Omental fat pad (tissue), 4 donors: ENCODE measurements at places on chromosomes 7 and 10.

DNA sequence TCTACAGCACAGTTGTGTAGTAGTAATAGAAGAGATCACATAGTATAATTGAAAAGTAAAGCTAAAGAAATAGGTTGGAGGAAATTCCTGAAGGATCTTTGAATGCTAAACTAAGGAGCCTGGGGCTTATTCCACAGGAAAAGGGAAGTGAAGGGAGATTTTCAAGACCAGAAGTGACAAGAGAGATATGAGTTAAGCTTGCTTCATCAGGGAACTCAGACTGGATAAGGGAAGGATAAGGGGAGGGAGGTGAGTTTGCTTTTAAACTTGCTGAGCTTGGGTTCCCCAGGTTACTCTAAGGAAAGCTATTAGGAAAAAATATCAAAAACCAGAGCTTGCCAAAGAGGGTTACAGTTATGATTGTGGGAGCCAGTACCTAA lies 182.4 kb downstream of the RAPGEF5 start:
- DNase-seq: no peak

DNA sequence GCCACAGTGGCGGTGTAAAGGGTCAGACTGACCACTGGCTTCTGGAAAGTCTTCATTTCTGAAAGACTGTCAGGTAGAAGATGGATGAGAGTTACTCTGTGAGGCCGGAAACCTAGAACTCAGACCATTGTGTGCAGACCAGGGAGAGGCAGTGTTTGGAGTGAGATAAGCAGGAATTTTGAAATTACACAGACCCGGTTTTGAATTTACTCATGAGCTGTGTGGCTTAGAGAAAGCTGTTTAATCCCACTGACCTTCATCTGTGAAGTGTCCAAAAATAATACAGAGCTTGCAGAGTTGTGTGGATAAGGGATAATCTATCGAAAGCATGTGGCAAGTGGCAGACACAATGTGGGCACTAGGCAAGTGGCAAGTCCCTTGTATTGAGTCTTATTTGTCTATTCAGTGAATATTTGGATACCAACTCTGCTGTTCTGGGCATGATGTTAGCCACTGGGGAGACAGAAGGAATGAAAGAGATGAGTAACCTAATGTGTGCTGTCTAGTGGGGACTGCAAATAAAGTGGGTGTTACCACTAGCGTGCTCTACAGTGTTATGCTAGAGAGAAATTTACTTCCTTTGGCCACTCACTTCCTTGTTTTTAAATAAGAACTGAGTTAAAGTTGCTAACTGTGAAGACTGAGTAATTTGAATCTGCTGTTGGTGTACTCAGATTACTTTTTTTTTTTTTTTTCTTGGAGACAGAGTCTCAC lies 69.4 kb downstream of the KIAA1217 start:
- no peak for DNase-seq

DNA sequence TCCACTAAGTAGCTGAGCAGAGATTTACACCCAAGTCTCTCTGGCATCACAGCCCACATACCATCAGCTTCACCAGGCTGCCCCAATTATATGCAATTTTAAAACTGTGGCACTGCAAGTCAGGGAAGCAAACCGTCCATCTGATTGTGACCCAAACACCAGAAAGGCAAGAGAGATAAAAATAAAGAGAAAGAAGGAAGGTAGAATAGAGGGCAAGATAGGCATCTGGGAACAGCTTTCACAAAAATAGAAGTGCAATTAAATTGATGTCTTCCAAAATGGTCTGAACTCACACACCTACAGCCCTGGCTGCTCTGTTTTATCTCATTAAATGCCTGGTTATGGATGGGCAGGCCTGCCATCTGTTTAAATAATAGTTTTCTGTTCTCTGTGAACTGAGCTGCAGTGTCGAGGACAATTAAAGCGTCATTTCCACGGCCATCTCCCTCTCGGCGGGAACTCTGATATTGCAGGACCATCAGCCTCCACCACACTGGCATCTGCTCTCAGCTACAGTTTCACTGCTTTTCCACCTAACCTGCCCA lies 509.1 kb downstream of the INHBA start:
- no peak for DNase-seq

DNA sequence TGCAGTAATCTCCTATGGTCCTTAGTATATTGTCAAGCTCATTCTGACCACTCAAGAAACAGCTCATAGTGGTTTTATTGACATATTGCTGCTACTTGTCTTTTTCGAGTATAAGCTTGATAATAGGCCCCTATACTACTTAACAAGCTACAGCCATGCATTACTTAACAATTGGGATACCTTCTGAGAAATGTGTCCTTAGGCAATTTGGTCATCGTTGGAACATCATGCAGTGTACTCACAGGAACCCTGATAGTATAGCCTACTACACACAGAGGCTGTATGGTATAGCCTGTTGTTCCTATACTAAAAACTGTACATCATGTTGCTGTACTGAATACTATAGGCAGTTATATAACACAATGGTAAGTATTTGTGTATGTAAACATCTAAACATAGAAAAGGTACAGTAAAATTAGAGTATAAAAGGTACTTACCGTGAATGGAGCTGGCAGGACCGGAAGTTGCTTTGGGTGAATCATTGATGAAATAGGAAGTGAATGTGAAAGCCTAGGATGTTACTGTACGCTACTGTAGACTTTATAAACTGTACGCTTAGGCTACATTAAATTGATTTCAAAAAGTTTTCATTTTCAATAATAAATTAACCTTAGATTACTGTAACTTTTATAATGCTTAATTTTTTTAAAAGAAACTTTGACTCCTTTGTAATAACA lies 160.9 kb downstream of the LRRC4 start:
- no peak for DNase-seq

GRCh38 chr7:16609842-16610450 lies 35.6 kb downstream of the ANKMY2 start:
- DNase-seq: no peak

GRCh38 chr7:1981201-1981877 lies 251.4 kb downstream of the MAD1L1 start:
- DNase-seq: no peak

- no peak for DNase-seq
Observed at GRCh38 chr7:105279688-105280007, 109.1 kb downstream of the SRPK2 start.
